ENCODE measurements at places on chromosomes 6 and 20. TPM values are rescaled to one million over a fixed set of nuclear protein-coding genes. Genes with fewer than 3 reads are reported as not detected.

Gene IL17F
- not detected for total RNA-seq

Gene DLK2
- total RNA-seq: 4.8 TPM

Gene MUC21
- total RNA-seq: not detected

Gene SLC22A3
- 18.6 TPM for total RNA-seq

Gene PBOV1
- total RNA-seq: not detected

Gene ZKSCAN8
- 7.2 TPM for total RNA-seq

Gene FOXC1
- total RNA-seq: 6.9 TPM

Gene HBS1L
- total RNA-seq: 128 TPM

Gene SGK2
- 0.93 TPM for total RNA-seq
